ENCODE measurements at places on chromosomes 12 and 14. TPM values are rescaled to one million over a fixed set of nuclear protein-coding genes. Genes with fewer than 3 reads are reported as not detected.

- DNase-seq, result no peak
Observed at GRCh38 chr14:52494444-52494843, 57.9 kb downstream of the TXNDC16 start.

- no peak for DNase-seq
Observed at GRCh38 chr12:41466802-41467201, 278.7 kb downstream of the PDZRN4 start.

GRCh38 chr14:22231018-22231417, 358.0 kb downstream of the DAD1 start:
- no peak for DNase-seq

DNA sequence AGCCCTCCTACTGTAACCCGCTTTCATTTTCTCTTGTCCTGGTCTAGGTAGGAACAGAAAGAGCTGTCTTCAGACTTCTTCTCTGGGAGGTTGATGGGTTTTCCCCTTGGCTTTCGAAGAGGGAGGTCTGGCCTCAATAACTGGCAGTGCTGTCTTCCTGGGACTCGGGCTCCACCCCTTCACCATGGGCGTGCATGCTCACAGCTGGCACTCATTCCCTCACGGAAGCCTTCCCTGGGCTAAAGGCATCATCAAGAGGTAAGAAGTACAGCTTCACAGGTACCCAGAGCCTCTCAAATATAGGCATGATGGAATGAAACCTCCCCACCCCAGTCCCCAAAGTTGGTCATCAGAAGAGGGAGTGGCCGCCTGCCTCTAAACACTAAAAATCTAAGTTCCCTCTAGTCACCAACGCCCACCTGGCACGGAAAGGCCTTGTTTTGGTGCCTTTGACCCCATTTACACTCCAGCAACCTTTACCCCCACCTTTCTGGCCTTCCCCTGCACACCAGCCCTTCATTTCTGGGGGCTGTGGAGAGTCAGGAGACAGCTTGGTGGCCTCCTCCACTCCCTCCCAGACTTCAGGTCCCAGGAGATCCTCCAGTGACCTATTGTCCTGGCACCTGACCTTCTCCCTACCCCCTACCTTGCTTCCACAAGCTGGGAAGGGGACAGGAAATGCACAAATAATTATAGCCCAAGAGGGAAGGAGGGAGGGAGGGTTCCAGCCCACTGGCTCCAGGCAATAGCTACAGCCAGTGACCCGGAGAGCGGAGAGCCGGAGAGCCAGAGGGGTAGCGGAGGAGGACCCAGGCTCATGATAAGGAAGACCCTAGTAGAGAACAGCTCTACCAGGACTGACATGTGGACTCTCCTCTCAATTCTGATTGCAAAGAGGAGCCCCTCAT, 2.8 kb downstream of the RAPGEF3 start:
- no peak for DNase-seq

Gene NGDN
- total RNA-seq, result 30.8 TPM

Gene RPGRIP1
- total RNA-seq, result 2.3 TPM

Data from aorta (tissue), 5 donors.